ENCODE measurements at places on chromosomes 4 and X.
A peak's percentile ranks its signal among the peaks of the same experiment; 100 is the strongest.

GRCh38 chr4:79920163-79920853 lies 152.7 kb downstream of the ANTXR2 start:
- DNase-seq: no peak

DNA sequence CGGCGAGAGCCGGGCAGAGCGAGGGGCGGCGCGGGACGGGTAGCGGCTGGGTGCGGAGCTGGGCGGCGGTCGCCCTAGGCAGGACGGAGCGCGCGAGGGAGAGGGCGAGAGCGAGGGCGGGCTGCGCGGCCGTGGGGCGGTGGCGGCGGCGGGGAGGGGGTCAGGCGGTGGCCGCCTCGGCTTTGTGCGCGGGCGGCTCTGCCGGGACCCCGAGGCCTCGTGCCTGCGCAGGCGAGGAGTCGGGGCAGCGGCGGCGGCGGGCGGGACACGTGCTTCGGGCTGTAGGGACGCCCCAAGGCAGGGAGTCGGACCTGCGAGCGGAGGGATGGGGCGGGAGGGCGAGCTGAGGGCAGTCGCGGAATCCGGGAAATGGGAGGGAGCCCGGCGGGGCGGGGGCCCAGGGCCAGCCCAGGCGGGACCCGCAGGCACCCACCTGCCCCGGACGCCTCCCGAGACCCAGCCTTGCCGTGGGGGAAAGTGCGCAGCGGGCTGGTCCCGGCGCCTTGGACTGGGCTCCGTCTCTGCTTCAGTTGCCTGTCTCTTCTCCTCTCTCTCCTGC lies 465 bp downstream of the BMPR1B start:
- no peak for DNase-seq

DNA sequence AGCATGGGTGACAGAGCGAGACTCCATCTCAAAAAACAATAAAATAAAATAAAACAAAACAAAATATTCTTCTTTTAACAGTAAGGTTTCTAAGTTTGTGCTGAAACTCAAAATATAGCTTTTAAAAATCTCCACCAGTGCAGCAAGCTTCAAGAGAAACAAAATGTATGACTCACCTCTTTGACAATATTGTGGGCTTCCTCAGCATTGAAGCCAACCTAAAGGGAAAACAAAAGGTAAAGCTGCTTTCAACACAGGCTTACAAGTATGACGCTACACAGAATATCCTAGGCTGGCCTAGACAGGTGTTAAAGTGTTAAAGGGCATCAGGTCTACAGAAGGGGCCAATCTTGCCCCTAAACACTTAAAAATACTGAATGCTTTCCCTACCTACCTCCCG lies 1.2 kb downstream of the DYNLT3 start:
- DNase-seq: no peak

- DNase-seq: peak; percentile 1
Measured at GRCh38 chr4:105061136-105061696, 85.5 kb upstream of the TET2 start.

DNA sequence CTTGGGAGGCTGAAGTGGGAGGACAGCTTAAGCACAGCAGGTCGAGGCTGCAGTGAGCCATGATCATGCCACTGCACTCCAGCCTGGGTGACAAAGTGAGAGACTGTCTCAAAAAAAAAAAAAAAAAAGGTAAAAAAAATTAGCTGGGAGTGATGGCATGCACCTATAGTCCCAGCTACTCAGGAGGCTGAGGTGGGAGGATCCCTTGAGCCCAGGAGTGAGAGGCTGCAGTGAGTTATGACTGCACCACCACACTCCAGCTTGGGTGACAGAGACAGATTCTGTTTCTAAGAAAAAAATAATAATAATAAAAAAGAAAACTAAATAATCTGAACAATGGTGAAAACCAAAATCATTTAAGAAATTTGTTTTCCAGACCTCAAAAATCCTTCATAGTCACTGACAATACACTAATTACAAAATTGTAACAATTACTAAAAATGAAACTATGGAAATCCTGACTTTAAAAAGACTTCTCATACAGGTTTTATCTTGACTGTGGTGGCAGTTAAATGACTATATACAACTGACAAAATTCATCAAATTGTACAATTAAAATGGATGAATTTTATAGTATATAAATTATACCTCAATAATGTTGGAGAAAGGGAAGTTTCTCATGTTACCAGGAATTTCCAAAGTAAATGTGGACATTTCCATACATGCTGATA lies 31.3 kb downstream of the PHF8 start:
- no peak for DNase-seq

GRCh38 chrX:131746491-131746968 lies 202.7 kb downstream of the OR13H1 start:
- DNase-seq: peak; percentile 68

- no peak for DNase-seq
Measured at GRCh38 chr4:54238389-54238788, 9.3 kb downstream of the PDGFRA start.

DNA sequence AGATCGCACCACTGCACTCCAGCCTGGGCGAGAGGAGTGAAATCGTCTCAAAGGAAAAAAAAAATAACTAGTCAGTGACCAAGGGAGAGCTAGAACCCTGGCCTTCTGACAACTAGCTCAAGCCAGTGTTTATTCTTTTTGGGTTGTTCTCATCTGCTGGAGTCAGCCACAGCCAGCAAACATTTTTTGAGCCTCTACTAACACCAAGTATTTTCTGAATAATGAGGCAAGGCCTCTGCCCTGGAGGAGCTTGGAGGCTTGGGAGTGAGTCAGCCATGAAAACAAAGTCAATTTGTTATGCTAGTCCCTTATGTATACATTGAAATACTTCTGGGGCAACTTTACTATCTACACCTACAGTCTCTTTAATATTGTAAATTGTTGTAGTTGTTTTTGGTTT lies 46.5 kb downstream of the TMA16 start:
- DNase-seq: no peak

- DNase-seq: no peak
Measured at GRCh38 chrX:87901060-87901459, 383.5 kb downstream of the KLHL4 start.

DNA sequence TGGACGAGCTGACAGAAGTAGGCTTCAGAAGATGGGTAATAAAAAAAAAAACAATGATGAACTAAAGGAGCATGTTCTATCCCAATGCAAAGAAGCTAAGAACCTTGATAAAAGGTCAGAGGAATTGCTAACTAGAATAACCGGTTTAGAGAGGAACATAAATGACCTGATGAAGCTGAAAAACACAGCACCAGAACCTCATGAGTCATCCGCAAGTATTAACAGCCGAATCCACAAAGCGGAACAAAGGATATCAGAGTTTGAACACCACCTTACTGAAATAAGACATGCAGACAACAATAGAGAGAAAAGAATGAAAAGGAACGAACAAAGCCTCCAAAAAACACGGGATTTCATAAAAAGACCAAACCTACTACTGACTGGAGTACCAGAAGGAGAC lies 10.5 kb downstream of the NELFA start:
- no peak for DNase-seq

GRCh38 chr4:73816814-73817213 lies 19.7 kb upstream of the CXCL6 start:
- no peak for DNase-seq

GRCh38 chr4:7095611-7096155 lies 27.8 kb upstream of the GRPEL1 start:
- DNase-seq: no peak

DNA sequence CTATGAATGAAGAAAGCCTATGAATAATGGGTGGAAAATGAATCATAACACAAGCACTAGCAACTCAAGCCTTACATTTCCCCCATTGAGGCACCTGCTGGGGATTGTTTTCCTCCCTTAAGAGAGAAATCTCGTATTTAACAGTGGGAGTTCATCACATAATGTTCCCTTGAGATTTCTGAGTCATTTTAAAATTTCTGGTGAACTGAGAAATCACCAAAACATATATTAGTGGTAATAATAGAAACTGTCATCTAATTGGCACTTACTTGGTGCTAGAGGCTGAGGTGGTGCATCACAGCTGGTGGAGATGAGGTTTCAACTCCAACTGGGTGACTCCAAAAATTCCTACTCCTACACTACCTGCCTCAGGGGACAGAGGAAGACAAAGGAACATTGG lies 561.3 kb upstream of the LCORL start:
- no peak for DNase-seq

- DNase-seq: no peak
Measured at GRCh38 chrX:78327370-78328086, at the start of gene CYSLTR1. TSS of gene CYSLTR1 (minus strand) at chrX:78327611. CDS start at chrX:78273746, 53,865 bp downstream.

DNA sequence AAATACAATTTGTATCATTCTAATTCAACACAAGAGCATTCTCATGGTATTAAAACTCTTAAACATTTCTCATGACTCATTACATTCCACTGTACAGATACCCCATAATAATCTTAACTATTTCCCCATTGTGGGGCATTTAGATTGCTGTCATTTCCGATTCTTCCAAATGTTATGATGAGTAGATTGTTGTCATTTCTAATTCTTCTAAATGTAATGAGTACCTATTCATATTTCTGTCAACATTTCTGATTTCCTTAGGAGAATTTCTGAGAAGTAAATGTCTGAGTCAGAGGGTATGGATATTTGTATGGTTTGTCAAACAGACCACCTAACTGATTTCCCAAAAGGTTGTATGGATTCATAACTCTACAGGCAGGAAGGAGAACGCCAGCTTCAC lies 8.3 kb downstream of the S100G start:
- DNase-seq: no peak

- DNase-seq: no peak
Measured at GRCh38 chr4:41299486-41299885, 42.8 kb downstream of the UCHL1 start.

DNA sequence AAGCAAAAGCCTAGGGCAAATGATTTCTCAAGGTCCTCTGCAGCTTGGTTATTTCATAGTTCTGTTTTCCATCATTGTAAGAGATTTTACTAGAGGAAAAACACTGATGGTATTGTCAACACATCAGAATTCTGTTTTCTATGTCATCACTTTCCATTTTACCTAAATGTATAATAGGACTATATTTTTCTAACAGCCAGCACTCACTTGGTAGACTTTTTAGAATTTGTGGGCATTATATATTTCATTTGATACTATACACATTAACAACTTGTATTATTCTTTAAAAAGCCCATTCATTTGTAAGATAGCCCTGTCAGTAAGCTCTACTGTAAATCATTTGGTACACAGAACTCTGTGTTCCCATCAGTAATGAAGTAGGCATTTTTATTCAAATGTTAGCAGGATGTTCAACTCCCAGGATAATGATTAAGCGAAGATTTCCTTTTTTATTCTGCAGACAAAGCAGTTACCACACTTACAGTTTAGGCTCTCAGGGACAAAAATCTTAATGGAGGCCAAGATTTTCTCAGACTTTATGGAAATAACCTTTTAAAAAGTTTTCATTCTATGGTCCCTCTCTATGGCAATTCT lies 143.6 kb upstream of the TEX13C start:
- DNase-seq: no peak

GRCh38 chr4:123747016-123747415 lies 350.4 kb downstream of the SPRY1 start:
- no peak for DNase-seq
